ENCODE measurements at places on chromosomes 16 and 17. TPM values are rescaled to one million over a fixed set of nuclear protein-coding genes. Genes with fewer than 3 reads are reported as not detected.

- DNase-seq = no peak
Observed at GRCh38 chr16:59783191-59783590, 1049.1 kb upstream of the GOT2 start.

DNA sequence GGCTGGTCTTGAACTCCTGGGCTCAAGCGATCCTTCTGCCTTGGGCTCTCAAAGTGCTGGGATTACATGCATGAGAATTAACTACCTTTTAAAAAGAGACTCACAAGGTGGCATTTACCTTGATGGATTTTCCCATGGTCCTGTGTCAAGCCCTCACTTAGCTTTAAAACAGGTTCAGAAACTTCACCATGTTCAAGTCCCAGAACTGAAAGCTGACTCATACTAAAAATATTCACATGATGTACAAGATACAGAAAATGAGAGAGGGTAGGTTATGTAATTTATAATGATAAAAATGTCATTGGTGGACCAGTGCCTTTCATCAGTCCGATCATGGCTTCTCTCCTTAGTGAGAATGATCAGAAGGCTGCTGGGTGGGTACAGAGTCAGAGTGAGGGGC is 4.3 kb upstream of the AKAP1 start:
- no peak for DNase-seq

DNA sequence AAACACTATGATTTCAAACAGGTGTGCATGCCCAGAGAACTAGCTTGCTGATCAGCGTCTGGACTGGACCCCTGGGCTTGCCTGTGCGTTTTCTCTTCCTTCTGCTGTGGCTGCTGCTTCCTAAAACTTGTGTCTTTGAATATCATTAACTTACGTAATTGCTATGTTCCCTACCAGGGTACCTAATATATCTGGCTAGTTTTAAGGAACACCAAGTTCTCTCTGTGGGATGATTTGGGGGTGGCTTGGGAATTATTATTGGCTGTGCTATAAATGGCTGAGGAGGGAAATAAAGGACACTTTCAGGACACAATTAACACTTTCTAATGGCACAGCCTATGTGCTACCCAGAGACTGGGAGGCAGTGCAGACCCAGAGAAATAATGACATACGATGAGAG is 606.0 kb upstream of the RBFOX1 start:
- no peak for DNase-seq

DNA sequence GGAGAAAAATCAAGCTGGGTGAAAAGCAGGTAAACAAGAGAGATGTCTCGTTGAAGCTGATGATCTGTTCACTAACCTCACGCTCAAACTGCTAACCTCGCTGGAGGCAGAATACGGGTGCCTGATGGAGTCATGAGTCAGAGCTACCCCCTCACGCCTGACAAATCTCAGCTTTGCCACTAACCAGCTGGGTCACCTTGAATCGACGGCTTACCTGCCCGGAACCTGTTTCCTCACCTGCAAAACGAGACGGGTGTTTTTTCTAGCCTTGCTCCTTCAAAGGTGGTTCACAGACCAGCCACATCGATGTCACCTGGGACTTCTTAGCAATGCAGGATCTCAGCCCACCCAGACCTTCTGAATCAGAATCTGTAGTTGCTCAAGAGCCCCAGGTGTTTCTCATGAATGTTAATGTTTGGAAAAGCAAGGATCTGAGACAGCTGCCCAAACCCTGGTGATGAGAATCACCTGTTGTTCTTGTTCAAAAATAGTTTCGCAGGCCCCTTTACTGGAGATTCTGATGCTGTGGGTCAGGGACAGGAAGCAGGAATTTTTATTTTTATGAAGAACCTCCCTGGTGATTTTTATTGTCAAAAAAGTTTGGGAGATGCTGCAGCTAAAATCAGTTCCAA is 56.9 kb downstream of the MARCHF10 start:
- no peak for DNase-seq

- peak; percentile 60 for DNase-seq
Observed at GRCh38 chr16:75264999-75265910, 13.8 kb upstream of the BCAR1 start.

DNA sequence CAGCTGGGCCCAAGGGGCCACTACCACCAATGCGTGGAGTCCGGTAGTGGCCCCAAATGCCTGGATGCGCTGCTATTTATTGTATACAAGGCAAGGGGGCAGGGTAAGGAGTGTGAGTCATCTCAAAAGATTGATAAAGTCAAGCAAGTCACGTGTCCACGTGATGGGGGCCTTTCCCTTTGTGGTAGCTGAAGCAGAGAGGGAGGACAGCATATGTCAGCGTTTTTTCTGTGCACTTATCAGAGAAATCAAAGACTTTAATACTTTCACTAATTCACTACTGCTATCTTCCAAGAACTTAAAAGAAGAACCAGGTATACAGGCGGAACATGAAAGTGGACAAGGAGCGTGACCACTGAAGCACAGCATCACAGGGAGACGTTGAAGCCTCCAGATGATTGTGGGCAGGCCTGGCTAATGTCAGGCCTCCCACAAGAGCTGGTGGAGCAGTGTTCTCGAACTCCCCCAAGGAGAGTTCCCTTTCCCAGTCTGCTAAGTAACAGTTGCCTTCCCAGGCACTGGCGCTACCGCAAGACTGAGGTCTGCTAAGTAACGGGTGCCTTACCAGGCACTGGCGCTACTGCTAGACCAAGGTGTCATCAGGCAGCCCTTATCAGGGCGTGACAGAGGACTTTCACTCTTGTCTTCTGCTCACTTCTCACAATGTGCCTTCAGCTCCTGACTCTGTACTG is 10.8 kb upstream of the ASB16 start:
- no peak for DNase-seq

GRCh38 chr17:19302791-19303331 is 59.7 kb downstream of the B9D1 start:
- no peak for DNase-seq

DNA sequence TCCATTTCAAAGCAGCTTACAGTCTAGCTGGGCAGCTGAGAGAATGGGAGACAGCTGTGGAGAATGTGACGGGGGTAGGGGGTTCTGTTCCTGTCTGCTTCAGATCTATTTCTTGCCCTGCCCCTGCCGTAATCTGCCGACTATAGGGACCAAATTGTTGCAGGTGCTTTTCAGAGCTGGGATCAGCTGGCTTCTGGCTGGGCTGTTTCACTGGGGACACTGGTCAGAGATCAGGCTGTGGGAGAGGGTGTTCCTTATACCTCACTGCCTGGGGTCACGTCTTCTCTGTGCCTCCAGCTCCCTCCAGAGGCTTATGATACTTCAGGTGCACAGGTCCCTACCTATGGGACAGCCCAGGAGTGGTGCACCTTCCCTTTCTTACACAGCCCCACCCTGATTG is 514.9 kb upstream of the GOT2 start:
- no peak for DNase-seq

- no peak for DNase-seq
Observed at GRCh38 chr17:1783271-1783670, 21.4 kb downstream of the SERPINF1 start.

GRCh38 chr17:35003778-35004177 is 23.5 kb downstream of the LIG3 start:
- DNase-seq = no peak

GRCh38 chr17:77465358-77466041 is 324.7 kb downstream of the SEC14L1 start:
- peak; percentile 36 for DNase-seq

- no peak for DNase-seq
Observed at GRCh38 chr16:598823-599739, 9.2 kb downstream of the RAB40C start.

GRCh38 chr17:4969047-4969550 is 1.5 kb upstream of the SPAG7 start:
- no peak for DNase-seq

- DNase-seq = no peak
Observed at GRCh38 chr16:16879567-16880251, 500.8 kb downstream of the NPIPA7 start.

- no peak for DNase-seq
Observed at GRCh38 chr17:63116967-63117830, 151.2 kb downstream of the TANC2 start.

DNA sequence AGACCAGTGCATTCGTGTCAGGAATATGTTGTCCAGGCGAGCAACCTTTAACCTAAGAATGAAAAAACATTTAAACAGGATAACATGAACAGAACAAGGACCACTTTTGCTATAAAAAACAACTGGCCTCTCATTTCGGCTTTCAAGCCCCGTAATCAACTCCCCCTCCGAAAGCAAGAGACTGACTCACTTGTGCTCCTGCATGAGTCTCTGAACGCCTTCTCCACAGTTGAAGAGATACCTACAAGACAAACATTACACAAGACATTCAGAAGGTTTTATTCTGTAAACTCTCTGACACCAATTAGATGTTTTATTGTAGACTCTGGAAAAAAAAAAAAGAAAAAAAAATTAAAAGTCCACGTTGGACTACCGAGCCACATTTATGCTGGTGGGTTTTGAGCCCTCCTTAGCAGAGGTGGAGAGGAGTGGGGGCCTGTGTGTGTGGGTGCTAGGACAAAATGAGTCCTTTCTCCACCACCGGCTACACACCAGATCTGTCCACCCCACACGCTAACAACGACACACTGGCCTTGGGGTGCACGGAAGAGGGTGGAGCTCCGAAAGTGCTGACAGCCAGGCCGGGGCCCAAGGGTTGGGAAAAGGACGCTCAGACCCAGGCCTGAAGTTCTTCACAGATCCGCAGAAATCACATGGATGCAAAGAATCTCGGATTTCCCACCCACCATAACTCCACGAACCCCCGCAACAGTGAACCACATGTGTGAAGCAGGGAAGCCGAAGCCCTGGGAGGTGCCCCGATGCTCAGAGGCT is 759 bp downstream of the ELAC2 start:
- DNase-seq = no peak

GRCh38 chr16:53358884-53359283 is 75.4 kb upstream of the RBL2 start:
- DNase-seq = no peak

DNA sequence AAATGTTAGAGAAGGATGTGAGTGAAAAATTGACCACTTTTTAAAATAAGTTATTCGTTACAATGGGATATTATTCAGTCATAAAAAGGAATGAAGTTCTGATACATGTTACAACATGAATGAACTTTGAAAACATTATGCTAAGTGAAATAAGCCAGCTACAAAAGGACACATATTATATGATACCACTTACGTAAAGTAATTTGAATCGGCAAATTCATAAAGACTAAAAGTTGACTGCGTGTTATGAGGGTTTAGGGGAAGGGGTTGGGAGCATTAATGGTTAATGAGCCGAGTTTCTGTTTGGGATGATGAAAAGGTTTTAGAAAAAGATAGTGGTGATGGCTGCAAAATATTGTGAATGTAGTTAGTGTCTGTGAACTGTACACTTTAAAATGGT is 73.1 kb downstream of the USP32 start:
- DNase-seq = no peak

GRCh38 chr16:15986261-15986660 is 36.8 kb downstream of the ABCC1 start:
- no peak for DNase-seq

- DNase-seq = no peak
Observed at GRCh38 chr17:55210292-55210691, 54.5 kb upstream of the HLF start.

GRCh38 chr17:41311111-41311510 is 2.0 kb upstream of the KRTAP16-1 start:
- no peak for DNase-seq

- DNase-seq = no peak
Observed at GRCh38 chr16:23629516-23629915, 11.6 kb downstream of the PALB2 start.

DNA sequence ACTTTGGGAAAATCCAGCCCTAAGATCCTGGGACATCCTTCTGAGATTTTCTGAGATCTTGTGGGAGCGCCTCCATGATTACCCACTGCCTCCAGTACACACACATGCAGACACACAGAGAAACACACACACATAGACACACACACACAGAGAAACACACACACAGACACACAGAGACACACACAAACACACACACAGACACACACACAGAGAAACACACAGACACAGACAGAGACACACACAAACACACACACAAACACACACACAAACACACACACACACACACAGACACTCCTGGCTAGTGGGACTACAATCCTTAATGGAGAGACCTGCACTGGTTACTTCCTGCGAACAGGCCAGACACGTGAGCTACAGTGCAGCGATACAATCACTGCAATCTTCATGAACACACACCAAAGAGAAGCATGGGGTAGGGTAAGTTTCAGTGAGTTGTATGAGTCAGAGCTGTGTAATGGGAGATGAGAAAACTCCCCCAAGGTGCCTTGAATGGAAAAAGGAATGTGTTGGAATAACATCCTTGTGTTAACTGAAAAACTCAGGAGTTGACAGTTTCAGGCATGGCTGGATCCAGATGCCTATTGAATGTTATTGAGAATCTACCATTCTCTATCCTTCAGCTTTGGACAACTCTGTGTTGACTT is 79.5 kb downstream of the SLC6A2 start:
- DNase-seq = no peak

DNA sequence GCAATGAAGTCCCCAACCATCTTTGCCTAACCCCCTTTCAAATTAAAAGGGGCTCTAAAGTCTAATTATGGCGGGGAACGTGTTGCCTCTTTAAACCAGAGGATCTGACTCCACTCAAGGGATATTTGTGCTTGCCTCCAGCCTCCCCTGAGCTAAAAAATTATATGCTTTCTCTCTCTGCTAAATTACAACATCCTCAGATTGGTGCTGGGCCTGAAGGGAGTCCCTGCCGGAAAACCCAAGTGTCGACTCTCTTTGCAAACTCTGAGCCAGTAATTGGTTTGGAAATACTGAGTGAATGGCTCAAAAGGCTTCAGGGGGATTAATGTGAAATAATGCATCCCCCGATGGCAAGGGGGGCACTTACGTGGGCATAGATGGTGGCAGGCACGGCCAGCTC is 208.5 kb upstream of the TNRC6C start:
- DNase-seq = no peak

DNA sequence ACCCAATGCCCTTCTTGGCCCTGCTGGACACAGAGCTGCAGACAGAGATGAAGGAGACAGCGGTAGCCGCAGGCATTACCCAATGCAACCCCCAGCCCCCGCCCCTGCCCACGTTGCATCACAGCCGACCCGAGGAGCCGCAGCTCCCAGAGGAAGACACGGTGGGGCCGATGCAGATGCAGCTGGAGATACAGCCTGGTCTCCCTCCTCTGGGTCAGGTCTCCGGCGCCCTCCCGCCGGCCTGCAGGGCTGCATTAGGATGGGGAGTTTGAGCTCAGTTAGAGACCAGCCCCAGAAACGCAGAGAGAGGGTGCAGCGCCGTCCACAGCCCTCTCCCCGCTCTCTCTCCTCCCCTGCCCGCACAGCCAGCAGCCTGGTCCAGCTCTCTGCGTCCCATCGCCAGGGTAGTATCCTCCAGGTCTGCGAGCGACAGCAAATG is 19.4 kb upstream of the UBE2I start:
- no peak for DNase-seq

C16orf96 gene
- total RNA-seq = 0.06 TPM

PLLP gene
- total RNA-seq = 3.1 TPM

PNMT gene
- total RNA-seq = 3.9 TPM

PLEKHH3 gene
- 21.6 TPM for total RNA-seq

ARHGAP23 gene
- 71.6 TPM for total RNA-seq

ATP1B2 gene
- total RNA-seq = 1.4 TPM

C17orf78 gene
- total RNA-seq = not detected

WNK4 gene
- not detected for total RNA-seq

GINS2 gene
- total RNA-seq = 1.4 TPM

CCL17 gene
- not detected for total RNA-seq

Measured in heart right ventricle (tissue), 16 donors.